ENCODE measurements at places on chromosomes 5 and 9.

DNA sequence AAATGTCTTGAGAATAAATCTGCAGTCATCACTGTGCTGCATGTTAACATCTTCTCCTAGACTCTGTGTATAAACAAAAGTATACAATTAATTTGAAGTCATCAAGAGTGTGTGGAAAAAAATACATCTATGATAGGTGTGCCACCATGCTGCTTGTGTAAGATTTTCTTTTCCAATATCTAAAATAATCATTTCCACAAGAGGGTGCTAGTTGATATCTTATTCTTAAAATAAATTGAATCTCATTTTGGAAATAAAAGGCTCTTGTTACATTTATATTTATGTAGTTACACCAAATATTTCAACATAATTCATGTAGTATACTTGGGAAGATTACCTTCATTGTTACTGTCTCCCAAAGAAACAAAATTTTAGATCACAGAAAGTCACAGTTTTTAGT lies 14.1 kb upstream of the MOCS2 start:
- no peak for DNase-seq

GRCh38 chr5:141373673-141374317 lies at the start of gene PCDHGA6:
Gene PCDHGA6 (plus strand): TSS chr5:141373891. CDS start chr5:141374084, 193 bp downstream.
- peak; percentile 31 for DNase-seq

DNA sequence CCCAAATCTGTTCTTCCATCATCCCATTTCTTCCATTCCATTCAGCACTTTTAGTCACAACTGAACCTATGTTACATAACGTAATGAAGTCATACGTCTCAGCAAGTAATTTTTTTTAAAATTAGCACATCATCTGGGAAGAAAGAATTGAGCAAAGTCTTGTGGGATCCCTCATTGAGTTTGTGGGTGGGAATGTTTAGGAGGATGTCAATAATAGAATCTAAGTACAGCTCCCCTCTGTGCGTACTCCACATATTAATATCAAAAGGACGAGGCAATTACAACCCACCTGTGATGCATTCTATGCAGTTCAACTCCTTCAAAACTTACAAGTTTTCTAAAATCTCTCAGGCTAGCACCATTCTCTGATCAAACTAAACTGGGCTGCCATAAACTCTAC lies 526.3 kb downstream of the AGTPBP1 start:
- no peak for DNase-seq

GRCh38 chr5:175629793-175630192 lies 28.1 kb upstream of the HRH2 start:
- DNase-seq = no peak

GRCh38 chr9:131980267-131981016 lies 99.2 kb downstream of the MED27 start:
- peak; percentile 30 for DNase-seq

DNA sequence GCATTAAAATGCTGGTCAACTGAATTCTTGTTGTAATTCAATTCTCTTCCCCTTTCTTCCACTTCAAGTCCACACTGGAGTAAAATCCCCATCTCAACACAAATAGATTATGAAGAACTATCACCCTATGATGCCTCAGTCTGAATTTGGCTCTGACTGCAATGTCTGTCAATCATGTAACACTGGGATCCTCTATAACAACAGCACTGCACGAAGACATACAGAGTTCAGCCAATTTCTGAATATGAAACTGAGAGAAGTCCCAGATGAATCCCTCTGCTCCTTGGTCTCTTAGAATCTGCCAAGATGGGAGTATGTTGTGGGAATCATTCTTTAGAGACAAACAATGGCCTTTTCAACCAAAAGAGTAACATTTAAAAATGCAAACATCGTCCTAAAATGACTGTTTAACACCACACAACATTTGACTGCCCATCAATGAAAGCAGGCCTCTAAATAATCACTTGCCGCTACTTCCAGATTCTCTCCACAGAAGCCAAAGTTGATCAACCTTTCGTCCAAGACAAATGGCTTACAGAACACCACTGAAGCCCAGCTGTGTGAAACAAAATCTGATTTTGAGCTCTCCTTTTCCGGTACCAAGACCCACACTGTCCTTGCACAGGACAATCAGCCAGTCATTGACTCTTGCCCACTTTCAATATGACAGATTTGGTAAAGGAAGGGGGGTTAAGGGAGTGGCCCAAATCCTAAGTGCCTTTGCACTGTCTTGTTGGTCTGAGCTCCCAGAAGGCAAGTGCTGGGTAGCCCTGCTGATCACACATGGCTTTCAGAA lies 258.0 kb downstream of the EBF1 start:
- no peak for DNase-seq

DNA sequence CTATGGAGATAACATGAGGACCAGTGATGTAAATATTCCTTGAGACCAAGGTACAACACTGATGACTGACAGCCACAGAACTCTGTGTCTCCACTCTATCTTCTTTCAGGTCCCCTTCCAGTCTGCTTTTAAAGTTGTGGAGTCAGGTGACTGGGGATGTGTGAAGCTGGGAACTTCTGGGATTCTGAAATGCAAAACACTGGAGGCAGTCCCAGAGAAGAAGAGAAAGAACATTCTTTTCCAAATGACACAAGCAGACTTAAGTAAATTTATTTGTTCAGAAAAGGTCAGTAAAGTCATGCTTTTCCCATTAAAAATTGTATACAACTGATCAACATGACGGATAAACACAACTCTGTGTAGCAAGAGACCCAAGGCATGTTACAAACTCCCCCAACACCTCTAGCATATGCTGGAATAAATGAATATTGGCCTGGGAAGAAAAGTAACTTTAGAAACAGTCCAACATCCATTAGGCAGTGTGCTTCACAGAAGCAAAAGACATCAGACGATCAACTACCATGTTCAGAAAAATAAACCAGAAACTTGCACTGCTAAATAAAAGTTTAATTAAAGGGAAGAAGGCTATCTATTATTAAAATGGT lies 92.4 kb upstream of the IFNK start:
- no peak for DNase-seq

- DNase-seq = no peak
Observed at GRCh38 chr9:112848316-112849151, 42.1 kb downstream of the SLC46A2 start.

DNA sequence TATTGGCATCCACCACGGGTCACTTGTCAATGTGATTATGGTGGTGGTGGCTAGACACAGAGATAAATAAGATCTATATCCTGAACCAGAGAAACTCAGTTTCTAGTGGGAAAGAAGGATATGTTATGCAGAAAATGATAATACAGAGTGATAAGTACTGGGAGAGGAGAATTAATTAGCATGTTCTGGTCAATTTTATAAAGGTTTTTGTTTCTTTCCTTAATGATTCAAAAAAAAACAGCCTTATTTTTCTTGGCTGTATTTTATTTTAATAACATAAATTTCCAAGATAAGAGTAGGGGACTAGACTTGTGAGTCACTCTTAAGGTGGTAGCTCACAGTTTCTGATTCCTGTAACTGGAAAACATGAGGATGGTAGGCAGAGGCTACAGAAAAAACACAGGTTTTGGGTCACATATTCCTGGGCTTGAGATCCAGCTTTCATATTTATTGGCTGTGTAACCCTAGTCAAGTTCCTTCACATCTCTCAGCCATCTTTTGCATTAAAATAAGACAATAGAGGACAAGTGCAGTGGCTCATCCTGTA lies 350.3 kb upstream of the RPS23 start:
- DNase-seq = peak; percentile 35

DNA sequence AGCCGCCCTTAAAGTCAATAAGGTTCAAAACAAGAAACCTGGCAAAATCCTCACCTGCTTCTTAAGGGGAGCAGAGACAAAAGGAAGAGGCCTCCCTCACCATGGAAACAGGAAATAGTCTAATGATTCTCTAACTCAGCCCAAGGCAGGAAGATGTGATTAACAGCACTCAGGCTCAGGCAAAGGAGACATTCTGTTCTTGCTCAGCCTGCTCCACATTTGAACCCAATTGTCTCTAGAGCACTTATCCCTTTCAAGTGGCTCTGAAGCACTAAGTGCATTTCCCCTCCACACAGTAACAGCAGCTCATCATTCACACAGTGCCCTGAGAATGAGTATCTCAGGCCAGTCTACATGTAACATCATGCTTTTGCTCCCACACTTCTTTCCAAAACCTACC lies 72.3 kb downstream of the NIPSNAP3B start:
- DNase-seq = peak; percentile 53

- no peak for DNase-seq
Observed at GRCh38 chr5:150505041-150505511, 2.9 kb upstream of the NDST1 start.

GRCh38 chr5:71564895-71565294 lies 22.2 kb upstream of the MCCC2 start:
- no peak for DNase-seq

GRCh38 chr9:135051316-135052038 lies 36.0 kb upstream of the OLFM1 start:
- DNase-seq = no peak

GRCh38 chr5:91076138-91076537 lies 307.0 kb downstream of the ARRDC3 start:
- no peak for DNase-seq

- DNase-seq = no peak
Observed at GRCh38 chr9:7150153-7150890, 392.5 kb downstream of the KDM4C start.

GRCh38 chr9:33737811-33738606 lies 57.4 kb upstream of the PRSS3 start:
- DNase-seq = peak; percentile 64

GRCh38 chr5:181043285-181044092 lies 3.4 kb downstream of the BTNL9 start:
- no peak for DNase-seq

DNA sequence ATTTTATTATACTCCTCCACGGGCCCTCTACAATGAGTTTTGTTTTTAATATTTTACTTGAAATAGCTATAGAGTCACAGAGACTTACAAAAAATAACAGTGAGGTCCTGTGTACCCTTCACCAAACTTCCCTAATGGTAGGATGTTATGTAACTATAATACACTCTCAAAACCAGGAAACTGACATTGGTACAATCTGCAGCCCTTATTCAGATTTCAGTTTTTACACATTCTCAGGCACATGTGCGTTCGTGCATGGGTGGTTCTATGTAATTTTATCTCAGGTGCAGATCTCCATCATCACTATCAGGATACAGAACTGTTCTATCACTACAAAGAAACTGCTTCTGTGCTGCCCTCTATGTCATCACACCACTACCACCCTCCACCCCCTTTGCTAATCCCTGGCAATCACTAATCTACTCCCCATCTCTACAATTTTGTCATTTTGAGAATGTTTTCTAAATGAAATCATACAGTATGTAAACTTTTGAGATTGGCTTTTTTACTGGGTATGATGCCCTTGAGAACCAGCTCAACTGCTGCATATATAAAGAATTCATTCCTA lies 16.4 kb downstream of the RAB14 start:
- no peak for DNase-seq

- no peak for DNase-seq
Observed at GRCh38 chr9:136178061-136178772, 26.7 kb downstream of the LHX3 start.

DNA sequence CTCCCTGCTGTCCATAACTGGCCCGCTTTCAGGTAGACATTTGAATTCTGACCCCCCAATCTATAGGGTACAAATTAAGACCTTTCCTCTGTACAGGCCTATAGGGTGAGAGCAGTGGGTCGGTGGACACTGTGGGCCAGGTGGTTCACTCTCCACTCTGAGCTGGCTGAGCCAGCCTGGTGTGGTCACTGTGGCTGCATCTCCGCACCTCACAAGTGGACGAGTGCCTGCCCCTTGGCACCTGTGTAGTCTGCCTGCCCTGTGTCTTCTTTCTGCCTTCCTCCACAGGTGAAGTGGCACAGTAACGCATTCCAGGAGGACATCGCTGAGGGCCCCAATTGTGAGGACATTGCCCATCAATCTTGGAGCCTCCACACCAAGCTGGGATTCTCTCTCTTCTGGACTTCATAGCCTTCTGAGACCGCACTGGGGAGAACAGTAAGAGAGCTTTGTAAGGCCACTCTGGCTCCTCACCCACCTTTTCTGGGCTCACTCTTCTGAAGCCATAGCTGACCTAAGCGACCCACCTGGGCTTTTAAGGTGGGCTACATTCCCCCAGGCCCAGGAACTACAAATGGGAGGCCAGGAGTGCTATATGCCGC lies 33.5 kb upstream of the JADE2 start:
- no peak for DNase-seq

DNA sequence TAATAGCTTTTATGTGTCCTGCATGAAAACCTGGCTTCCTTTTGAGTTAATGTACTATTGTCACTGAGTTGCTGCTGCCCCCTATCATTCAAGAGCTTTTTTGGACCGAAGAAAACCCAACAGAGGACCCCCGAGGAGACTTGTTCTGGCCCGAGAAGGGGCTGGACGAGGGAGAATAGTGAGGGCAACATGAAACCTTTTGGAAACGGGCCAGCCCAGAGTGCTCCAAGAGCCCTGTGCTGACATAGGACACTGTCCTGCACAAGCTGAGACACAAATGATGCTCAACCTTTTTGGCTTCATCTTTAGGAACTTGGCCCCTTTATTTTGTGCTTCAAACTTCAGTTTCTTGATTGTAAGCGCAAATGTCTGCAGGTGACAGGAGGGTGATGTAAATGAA lies 4.0 kb upstream of the GADD45G start:
- no peak for DNase-seq

GRCh38 chr9:87158765-87159164 lies 211.5 kb upstream of the GAS1 start:
- no peak for DNase-seq

- DNase-seq = no peak
Observed at GRCh38 chr5:68515514-68515913, 300.0 kb downstream of the PIK3R1 start.

GRCh38 chr5:98904780-98905179 lies 24.0 kb downstream of the CHD1 start:
- peak; percentile 70 for DNase-seq

DNA sequence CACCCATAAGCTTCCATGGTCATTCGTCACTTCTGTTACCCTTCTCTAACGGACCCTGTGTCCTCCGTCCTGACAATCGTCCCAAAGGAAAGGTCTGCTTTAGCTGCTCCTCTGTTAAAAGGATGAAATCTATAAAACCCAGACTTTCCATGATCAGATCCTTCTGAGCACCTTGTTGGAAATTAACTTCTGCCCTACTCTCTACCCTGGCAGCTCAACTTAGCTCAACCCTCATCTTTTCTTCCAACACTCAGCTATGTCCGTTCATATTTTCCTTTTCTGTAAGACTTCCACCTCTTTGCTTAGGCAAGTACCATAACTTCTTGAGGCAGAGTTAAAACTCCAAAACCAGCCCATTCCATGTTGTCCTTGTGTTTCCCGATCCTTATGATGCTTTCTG lies 205.4 kb downstream of the SPATA31A6 start:
- no peak for DNase-seq

- no peak for DNase-seq
Observed at GRCh38 chr9:70144131-70144503, 100.5 kb downstream of the MAMDC2 start.

DNA sequence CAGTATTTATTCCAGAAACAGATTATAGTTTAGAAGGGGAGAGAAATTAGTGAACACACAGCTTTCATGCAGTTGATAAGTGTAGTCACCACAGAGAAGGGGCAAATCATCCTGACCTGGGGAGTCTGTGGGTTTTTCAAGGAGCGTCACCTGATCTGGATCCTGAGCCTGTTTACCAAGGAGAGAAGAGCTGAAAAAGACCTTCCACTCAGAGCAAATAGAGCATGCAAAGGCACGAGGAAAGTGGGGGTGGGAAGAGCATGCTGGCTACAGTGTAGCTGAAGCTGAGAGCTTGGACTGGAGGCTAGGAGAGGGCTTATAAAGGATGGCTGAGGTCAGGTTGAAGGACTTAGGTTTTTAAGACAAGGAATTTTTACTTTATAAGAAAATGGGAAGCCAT lies 30.4 kb downstream of the ACO1 start:
- no peak for DNase-seq

Data from iris pigment epithelial cell (primary cell).